ENCODE measurements at places on chromosomes 2 and 18. TPM values are rescaled to one million over a fixed set of nuclear protein-coding genes. Genes with fewer than 3 reads are reported as not detected.

- no peaks in the 10 kb centered on the region for H3K36me3 ChIP-seq
- H3K4me1 ChIP-seq, result peaks cover 41% of the 10 kb centered on the region
- H3K27me3 ChIP-seq, result no peaks in the 10 kb centered on the region
- H3K4me3 ChIP-seq, result no peak overlapping the region
These were observed 46.8 kb upstream of the PLB1 start for GRCh38 chr2:28449126-28449487.

DNA sequence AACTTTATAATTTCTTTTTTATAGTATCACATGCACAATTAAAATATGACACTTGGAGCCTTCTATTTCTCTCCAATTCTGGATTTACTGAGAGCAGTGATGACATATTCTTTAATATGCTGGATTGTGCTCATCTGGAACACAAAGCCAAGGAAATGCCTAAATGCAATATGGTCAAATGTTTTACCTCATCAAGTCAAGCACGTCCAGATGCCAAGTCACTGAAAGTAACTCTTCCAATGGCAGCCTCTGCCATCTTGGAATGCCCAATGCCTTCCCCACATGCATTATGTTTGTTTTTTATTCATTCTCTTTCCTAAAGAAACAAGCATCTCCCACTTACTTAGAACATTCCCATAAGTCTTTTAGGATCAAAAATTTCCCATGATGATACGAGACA, 189.8 kb downstream of the TMX3 start:
- DNase-seq, result no peak
- H3K27me3 ChIP-seq, result no peaks in the 10 kb centered on the region
- no peak overlapping the region for H3K4me3 ChIP-seq
- no peaks in the 10 kb centered on the region for H3K36me3 ChIP-seq

GRCh38 chr2:54572262-54572635, 116.1 kb downstream of the SPTBN1 start:
- peaks cover 2% of the 10 kb centered on the region for H3K36me3 ChIP-seq
- no peak overlapping the region for H3K4me3 ChIP-seq
- H3K4me1 ChIP-seq, result peaks cover 58% of the 10 kb centered on the region
- H3K27me3 ChIP-seq, result no peaks in the 10 kb centered on the region

DNA sequence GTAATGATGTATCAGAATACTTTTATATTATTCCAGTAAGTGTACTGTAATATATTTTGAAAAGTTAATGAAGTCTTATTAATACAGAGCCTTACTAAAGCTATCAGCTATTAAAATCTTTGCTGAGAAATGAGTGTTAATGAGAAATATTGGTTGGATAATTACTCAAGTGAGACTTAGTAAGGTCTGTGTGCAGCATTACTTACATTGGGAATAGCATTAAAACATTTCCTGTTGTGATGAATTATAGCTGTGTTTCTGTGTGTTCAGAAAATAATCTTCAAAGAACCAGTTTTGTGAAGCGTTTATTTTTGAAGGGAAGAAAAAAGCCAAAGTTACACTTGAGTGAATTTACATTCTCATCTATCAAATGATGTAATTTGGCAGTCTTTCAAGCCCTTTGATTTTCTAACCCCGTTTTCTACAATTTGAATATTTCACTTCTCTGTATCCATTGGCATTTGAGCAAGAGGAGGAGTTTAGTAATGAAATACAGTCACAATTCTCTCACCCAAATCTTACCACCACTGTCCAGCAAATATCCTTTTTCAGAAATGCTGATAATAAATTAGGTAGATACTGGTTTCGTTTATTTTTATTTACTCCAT, 123.5 kb upstream of the BOD1L2 start:
- H3K4me1 ChIP-seq, result no peaks in the 10 kb centered on the region
- peak; percentile 26 for DNase-seq
- no peaks in the 10 kb centered on the region for H3K27me3 ChIP-seq
- no peak overlapping the region for H3K4me3 ChIP-seq
- no peaks in the 10 kb centered on the region for H3K36me3 ChIP-seq

GRCh38 chr18:75926811-75927210, 499.3 kb upstream of the SMIM21 start:
- H3K4me1 ChIP-seq, result no peaks in the 10 kb centered on the region
- DNase-seq, result peak; percentile 23
- H3K36me3 ChIP-seq, result no peaks in the 10 kb centered on the region
- H3K27ac ChIP-seq, result no peak overlapping the region

DNA sequence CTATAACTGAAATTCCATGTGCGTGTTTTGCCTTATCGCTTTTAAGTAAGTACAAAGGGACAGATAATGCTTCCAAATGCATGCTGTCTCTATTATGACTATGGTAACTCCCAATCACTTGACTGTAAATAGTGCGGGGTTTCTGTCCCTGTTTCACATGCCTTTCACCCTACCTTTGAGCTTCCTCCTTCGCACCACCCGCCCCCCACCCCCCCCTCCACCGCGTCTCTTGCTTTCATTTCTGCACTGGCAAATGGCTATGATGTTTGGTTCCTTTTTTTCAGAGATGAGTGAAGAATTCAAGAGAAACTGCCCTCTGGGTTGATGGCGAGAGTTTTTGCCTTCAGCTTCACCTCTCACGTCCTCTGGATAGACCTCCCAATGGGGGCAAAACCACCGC, 25.0 kb upstream of the SPP2 start:
- H3K27ac ChIP-seq, result no peak overlapping the region
- no peaks in the 10 kb centered on the region for H3K27me3 ChIP-seq
- H3K4me1 ChIP-seq, result peaks cover 2% of the 10 kb centered on the region
- no peak for DNase-seq

DNA sequence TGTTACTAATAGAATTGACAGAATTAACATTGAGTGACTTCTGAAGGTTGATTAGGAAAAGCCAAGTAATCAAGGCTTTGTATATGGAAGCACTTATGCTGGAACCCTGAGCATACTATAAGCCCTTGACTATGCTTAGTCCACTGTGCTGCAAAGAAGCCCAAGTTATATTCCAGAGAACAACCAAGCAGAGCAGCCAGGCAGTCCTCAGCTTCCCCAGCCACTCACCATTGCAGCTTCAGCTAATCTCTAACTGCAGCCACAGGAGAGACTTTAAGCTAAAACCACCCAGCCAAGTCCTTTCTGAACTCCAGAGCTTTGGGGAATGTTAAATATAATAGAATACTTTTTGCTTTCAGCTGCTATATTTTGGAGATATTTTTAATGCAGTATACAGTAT, 164.4 kb upstream of the VWC2L start:
- no peak for DNase-seq
- H3K27ac ChIP-seq, result no peak overlapping the region
- no peaks in the 10 kb centered on the region for H3K36me3 ChIP-seq
- H3K4me3 ChIP-seq, result no peak overlapping the region
- no peaks in the 10 kb centered on the region for H3K4me1 ChIP-seq

DNA sequence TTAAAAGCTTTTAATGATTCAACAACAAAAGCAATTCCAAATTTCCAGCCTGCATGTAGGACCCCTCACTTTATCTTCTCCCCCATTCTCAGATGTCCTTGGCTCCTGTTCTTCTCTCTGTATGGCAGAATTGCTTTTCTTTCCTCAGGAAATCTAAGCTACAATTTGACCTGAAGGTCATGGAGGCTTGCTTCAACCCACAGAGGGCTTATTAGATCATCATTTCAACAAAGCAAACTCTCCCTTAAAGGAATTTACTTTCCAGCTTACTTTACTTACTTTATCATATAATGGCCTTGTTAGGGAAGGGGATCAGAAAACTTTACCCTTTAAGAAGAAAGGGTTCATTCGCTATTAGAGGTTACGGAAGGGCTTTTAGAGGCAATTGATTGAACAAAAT, 211.5 kb downstream of the RAD51AP2 start:
- DNase-seq, result peak; percentile 39
- H3K4me3 ChIP-seq, result no peak overlapping the region
- no peak overlapping the region for H3K27ac ChIP-seq
- no peaks in the 10 kb centered on the region for H3K27me3 ChIP-seq

DNA sequence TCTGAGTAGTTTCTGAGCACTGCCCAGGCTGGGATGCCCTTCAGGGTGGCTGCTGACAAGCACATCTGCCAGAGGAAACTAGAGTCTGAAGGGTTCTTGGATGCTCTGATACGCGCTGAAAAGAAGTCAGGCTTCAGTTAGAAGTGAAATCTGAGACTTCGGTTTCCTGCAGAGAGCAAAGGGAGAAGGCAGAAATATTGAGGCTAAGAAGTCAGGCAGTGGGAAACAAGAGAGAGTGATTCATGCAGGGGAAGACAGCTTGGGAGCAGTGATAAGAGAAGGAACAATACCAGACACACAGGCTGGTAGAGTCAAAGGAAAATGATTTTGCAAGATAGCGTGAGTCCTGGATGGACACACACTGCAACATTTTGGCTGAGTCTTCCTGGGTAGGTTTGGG, 51.0 kb upstream of the BOD1L2 start:
- no peaks in the 10 kb centered on the region for H3K27me3 ChIP-seq
- no peak overlapping the region for H3K4me3 ChIP-seq
- no peak overlapping the region for H3K27ac ChIP-seq
- DNase-seq, result no peak

GRCh38 chr2:67142071-67142470, 255.1 kb upstream of the ETAA1 start:
- no peaks in the 10 kb centered on the region for H3K27me3 ChIP-seq
- H3K36me3 ChIP-seq, result no peaks in the 10 kb centered on the region
- H3K27ac ChIP-seq, result no peak overlapping the region
- DNase-seq, result no peak
- H3K4me1 ChIP-seq, result no peaks in the 10 kb centered on the region
- H3K4me3 ChIP-seq, result no peak overlapping the region

Gene TTN
- polyA plus RNA-seq, result 0.14 TPM

Gene GPR155
- 2.3 TPM for polyA plus RNA-seq

GRCh38 chr2:10787176-10787968, 25.2 kb downstream of the PDIA6 start:
- no peaks in the 10 kb centered on the region for H3K4me1 ChIP-seq
- no peak overlapping the region for H3K4me3 ChIP-seq
- no peaks in the 10 kb centered on the region for H3K27me3 ChIP-seq
- peak; percentile 9 for DNase-seq
- H3K27ac ChIP-seq, result no peak overlapping the region

DNA sequence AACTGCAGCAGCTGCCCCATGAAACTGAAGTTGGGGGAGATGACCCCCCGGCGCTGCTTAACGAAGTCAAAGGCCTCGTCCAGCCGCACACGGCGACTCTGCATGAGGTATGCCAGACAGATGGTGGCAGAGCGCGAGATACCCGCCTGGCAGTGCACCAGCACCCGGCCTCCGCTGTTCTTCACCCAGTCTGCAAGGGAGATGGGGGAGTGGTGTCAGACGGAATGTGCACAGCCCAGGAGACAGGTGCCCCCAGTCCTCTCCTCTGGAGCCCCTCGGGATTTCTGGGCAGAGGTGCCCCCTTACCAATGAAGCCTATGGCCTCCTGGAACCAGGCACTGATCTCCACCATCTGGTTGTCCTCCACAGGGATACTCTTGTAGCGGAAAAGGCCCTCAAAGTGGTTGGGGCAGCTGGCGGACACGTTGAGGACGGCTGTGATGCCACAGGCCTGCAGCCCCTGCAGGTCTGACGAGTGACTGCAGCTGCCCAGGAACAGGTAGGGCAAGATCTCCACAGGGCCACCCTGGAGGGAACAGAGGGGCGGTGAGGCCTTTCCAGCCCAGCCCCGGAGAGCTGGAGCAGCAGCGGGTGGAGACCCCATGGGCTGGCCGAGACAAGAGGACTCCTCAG, 1.3 kb downstream of the DUSP2 start:
- peaks cover 4% of the 10 kb centered on the region for H3K4me1 ChIP-seq
- DNase-seq, result no peak
- no peaks in the 10 kb centered on the region for H3K36me3 ChIP-seq
- H3K4me3 ChIP-seq, result no peak overlapping the region
- H3K27ac ChIP-seq, result no peak overlapping the region
- H3K27me3 ChIP-seq, result no peaks in the 10 kb centered on the region

Gene SLC19A3
- 0.16 TPM for polyA plus RNA-seq

- H3K36me3 ChIP-seq, result no peaks in the 10 kb centered on the region
- H3K4me1 ChIP-seq, result no peaks in the 10 kb centered on the region
- H3K4me3 ChIP-seq, result no peak overlapping the region
- no peak for DNase-seq
- no peaks in the 10 kb centered on the region for H3K27me3 ChIP-seq
- H3K27ac ChIP-seq, result no peak overlapping the region
These were observed 448.0 kb upstream of the SPRED2 start for GRCh38 chr2:65880436-65880835.

DNA sequence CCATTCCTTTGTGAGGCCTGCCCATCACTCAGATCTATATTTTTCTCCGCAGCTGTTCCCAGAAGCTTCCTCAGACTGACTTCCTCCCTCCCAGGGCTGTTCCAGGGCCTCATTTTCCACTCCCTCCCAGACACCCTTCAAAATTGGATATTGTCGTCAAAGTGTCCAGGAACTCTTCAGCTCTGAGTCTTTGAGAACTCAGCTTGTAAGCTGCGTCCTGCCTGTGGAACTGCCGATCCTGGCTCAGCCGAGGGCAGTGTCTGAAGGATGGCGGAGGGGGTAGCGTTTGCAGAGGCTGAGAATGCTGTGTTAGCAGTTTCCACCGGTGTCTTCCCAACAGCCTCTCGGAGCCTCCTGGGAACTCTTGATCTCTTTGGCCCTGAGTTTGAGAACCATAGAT, 27.1 kb downstream of the NCK2 start:
- no peaks in the 10 kb centered on the region for H3K36me3 ChIP-seq
- H3K4me3 ChIP-seq, result no peak overlapping the region
- H3K27ac ChIP-seq, result peak overlapping the region; percentile 45
- no peaks in the 10 kb centered on the region for H3K27me3 ChIP-seq

Gene PELI1
- 3.6 TPM for polyA plus RNA-seq

Gene TEKT4
- not detected for polyA plus RNA-seq

DNA sequence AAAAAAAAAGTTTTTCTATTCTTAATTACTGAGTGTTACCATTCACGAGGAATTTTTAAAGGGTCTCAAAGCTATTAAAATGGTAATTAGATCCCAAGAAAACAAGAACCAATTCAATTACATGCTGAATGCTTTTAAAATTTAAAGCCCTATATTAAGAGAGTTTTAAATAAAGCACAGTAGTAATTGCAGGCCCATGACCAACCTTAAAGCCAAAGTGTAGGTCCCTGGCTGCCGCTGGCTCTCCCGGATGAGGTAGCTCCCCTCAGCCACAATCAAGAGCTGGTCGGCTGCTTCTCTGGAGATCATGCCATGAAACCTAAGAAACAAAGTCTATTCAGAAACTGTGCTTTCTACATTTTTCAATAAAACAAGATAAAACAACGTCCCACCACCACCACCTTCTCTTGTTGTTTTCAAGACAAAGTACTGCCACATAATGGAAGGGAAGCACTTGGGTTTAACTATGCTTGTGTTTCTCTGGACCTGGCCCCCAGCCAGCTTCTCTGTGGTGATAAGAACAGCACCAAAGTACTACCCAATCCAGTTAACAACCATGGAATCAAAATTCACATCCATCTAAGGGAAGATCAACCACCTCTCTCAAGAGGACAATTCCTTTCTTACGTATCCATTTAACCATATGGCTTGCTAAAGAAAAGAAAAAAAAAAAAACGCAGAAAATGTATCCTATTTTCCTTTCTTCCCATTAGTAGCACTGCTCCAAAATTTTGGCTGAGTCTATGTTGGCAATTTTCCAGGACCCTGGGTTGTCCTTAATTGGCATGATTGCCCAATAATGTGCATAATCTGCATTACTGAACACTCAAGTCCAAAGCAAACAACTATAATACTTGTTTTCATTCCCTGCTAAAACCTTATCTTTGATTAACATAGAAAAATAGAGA, 90.1 kb downstream of the CHN1 start:
- peak; percentile 75 for DNase-seq
- no peak overlapping the region for H3K27ac ChIP-seq
- no peaks in the 10 kb centered on the region for H3K4me1 ChIP-seq
- H3K27me3 ChIP-seq, result no peaks in the 10 kb centered on the region
